ENCODE measurements at places on chromosomes 2 and 18.

- no peak for DNase-seq
Observed at GRCh38 chr2:166372046-166372445, 3.7 kb downstream of the SCN9A start.

- peak; percentile 99 for DNase-seq
Observed at GRCh38 chr2:160224060-160224459, 24.0 kb upstream of the ITGB6 start.

- DNase-seq = no peak
Observed at GRCh38 chr2:157980020-157980419, 103.9 kb upstream of the ACVR1 start.

DNA sequence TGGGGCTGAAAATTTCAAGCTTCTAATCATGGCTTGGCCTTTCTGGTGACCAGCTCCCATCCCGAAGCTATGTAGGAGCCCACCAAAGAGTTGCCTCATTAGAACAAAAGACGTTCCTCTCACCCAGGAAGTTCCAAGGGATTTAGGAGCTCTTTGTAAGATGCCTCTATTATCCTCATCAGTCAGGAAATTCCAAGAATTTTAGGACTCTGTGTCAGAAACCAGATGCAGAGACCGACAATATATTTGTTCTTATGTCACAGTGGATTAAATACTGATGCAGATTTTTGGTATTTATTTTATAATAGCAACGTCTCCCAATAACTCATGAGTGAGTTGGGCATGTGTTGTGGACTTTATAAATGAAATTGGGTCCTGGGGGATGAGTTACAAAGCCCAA lies 91.8 kb upstream of the SKOR2 start:
- no peak for DNase-seq

DNA sequence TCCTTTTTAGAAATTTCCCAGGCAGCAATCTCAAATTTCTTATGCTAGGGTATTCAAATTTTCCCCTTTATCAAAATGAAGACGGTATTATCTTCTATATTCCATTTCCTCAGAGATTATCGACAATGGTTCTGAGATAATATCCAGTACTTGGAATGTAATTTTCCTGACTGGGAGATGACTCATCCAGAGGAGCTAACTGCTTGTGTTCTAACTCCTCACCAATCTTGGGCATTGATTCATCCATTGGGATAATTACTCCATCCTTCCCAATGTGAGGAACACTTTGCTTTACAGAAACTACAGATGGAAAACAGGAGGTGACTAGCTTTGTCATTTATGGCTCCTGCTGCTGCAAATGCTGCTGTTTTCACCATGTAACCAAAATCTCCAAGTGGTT lies 239.4 kb upstream of the LYPD1 start:
- no peak for DNase-seq

GRCh38 chr18:37985126-37985525 lies 419.5 kb upstream of the CELF4 start:
- DNase-seq = no peak

DNA sequence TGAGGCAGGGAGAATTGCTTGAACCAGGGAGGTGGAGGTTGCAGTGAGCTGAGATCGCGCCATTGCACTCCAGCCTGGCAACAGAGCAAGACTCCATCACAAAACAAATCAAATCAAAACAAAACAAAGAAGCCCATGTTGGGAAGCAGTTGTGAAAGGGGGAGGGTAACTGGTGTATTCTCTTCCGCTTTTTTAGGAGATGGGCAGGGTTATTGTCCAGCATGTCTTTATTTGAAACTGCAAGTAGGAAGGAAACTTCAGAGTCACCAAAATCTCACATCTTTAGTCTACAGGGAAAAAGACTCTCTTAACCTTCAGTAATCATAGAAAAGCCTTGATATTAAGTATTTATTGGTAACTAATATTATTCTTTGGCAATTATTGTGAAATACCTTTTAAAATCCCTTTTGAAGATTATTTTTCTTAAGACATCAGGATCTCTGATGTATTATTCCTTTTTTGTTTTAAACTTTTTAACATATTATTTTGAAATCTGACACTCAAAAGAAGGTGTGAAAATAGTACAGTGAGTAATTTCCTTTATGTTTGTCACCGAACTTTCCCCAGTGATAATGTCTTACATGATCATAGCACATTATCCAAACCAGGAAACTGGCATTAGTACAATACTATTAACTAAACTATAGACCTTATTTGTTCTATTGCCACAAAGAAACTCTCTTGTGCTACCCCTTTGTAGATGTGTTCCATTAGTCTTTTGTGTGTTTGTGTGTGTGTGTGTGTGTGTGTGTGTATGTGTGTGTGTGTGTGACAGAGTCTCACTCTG lies 84.3 kb upstream of the LTBP1 start:
- DNase-seq = no peak

GRCh38 chr2:158266111-158266510 lies 164.4 kb downstream of the UPP2 start:
- DNase-seq = no peak

- DNase-seq = peak; percentile 19
Observed at GRCh38 chr2:148794558-148794957, 80.5 kb upstream of the KIF5C start.

- no peak for DNase-seq
Observed at GRCh38 chr2:20652141-20652540, 1.2 kb upstream of the HS1BP3 start.

- DNase-seq = no peak
Observed at GRCh38 chr2:28588292-28588670, 92.4 kb downstream of the PLB1 start.

DNA sequence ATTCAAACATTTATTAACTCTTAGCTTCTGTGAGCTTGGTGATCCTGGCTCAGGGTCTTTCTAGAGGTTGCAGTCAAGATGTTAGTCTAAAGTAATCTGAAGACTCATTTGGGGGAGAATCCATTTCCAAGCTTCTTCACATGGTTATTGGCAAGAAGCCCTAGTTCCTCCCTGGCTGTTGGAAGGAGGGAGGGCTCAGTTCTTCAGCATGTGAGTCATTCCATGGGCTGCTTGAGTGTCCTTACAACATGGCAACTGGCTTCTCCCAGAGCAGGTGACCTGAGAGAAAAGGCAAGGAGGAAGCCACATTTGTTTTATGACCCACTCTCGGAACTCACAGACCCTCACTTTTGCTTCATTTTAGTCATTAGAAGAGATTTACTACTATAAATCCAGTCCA lies 10.6 kb upstream of the C2orf74 start:
- DNase-seq = peak; percentile 25

DNA sequence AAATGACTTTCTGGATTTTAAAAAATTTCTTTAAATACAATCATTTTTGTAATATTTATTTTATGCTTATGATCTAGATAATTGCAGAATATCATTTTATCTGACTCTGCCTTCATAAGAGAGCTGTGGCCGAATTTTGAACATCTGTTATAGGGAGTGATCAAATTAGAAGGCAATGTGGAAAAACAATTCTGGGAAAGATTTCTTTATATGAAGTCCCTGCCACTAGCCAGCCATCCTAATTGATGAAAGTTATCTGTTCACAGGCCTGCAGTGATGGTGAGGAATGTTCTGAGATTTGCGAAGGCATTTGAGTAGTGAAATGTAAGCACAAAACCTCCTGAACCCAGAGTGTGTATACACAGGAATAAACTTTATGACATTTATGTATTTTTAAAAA lies 79.5 kb downstream of the ITGA4 start:
- no peak for DNase-seq

DNA sequence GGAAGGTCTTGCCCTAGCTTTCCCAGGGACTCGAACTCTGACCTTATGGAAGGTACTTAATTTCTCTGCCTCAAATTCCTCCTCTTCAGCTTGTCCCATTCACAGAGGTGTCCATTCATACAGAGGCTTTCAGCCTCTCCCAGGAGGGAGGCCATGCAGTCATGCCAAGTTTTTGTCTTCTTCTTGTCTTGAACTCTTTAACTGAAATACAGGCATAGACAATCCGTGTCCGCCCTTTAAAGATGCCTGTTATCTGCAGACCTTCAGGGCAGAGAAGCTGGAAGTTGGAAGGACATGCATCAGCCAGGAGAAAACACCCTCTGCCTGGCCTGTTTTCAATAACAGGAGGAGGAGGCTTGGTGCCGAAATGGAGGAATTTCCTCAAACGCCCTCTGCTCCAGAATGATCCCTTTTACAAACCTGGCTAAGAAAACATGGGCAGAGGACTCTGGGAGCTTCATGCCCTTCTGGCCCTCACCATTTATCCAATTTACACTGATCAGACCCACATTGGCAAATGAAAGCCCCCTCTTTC lies 308.3 kb downstream of the MYCN start:
- no peak for DNase-seq

GRCh38 chr2:18356676-18357075 lies 203.8 kb downstream of the RDH14 start:
- DNase-seq = peak; percentile 38

GRCh38 chr2:107064750-107065149 lies 178.8 kb upstream of the ST6GAL2 start:
- no peak for DNase-seq

DNA sequence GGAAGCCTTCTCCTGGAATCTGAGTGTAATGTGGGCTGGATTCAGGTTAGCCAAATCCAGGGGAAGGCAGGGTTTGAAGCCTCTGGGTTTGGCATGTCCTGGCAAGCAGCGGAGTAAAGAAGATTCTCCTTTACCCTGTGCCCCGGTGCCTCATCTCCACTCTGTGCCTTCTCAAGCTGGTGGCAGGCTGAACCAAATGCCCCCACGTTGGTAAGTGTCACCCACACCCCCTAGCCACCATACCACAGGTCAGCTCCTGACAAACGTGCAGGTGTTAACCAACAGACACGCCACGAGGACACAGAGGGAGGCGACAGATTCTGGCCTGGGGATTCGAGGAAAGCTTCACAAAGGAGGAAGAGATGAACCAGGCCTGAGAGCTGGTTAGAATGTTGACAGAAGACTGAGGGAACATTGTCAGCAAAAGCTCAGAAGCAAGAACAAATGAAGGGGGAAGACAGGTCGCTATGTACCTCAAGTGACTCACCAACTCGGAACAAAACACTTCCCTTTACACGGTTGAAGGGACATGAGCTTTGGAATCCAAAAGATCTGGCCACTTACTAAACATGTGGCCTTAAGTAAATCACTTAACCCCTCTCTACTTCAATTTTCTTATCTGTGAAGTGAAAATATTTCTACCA lies 85.2 kb upstream of the LCLAT1 start:
- DNase-seq = peak; percentile 29

- no peak for DNase-seq
Observed at GRCh38 chr2:8490166-8490721, 191.6 kb upstream of the ID2 start.

- DNase-seq = peak; percentile 42
Observed at GRCh38 chr2:226794751-226795171, 4.9 kb downstream of the IRS1 start.

- DNase-seq = no peak
Observed at GRCh38 chr18:25813110-25813509, 277.3 kb downstream of the SS18 start.

GRCh38 chr2:182952741-182953450 lies 85.4 kb downstream of the NCKAP1 start:
- DNase-seq = no peak

DNA sequence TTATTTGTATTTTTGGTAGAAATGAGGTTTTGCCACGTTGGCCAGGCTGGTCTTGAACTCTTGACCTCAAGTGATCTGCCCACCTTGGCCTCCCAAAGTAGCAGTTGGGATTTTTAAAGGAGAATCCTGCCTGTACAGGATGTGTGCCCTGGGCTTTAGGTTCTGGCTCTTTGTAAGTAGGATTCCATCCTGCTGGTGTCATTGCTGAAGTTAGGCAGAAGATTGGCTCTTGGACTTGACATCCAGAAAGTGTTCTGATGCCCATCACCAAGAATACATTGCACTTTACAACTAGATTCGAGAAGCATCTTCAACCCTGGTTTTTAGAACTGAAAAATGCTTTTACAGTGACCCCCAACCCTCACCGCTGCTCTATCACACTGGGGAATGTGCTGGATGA lies 4.4 kb upstream of the TWIST2 start:
- DNase-seq = no peak

GRCh38 chr2:96528006-96528699 lies 8.4 kb upstream of the ARID5A start:
- DNase-seq = no peak

GRCh38 chr2:202780514-202781021 lies 91.0 kb downstream of the ICA1L start:
- DNase-seq = peak; percentile 77

DNA sequence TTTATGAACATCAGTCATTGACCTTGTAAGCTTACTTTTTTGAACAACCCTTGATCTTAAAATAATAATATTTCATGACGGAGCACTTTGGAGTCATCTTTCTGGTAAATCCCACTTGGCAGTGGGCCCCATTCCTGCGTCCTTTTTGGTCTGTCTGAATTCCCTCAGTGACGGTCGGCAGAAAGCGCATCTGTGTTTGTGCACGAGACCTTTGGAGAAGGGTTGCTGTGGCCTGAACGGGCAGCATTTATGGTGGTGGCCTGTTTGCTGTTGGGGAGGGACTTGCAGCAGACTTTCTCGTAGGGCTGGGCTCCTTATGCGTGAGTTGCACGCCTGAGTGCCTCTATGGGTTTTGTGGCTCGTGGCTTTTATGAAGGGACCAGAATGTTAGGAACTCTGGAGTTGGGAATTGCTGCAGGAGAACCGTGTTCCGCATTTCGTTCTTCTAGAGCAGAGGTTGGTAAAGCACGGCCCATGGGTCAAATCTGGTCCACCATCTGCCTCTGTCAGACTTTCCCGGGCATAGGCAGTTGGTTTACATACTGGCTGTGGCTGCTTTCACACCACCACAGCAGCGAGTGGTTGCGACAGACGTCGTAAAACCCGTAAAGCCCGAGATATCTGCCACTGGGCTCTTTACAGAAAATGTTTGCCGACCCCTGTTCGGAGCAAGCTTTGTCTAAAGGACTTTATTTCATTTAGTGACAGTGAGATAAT lies 30.8 kb downstream of the LPIN1 start:
- no peak for DNase-seq

GRCh38 chr2:199994371-199994770 lies 39.0 kb downstream of the MAIP1 start:
- DNase-seq = no peak

GRCh38 chr2:196481324-196481697 lies 158.2 kb upstream of the CCDC150 start:
- no peak for DNase-seq

- no peak for DNase-seq
Observed at GRCh38 chr2:2325516-2325915, 5.6 kb downstream of the MYT1L start.

GRCh38 chr2:138125306-138126288 lies 161.3 kb downstream of the HNMT start:
- DNase-seq = no peak

DNA sequence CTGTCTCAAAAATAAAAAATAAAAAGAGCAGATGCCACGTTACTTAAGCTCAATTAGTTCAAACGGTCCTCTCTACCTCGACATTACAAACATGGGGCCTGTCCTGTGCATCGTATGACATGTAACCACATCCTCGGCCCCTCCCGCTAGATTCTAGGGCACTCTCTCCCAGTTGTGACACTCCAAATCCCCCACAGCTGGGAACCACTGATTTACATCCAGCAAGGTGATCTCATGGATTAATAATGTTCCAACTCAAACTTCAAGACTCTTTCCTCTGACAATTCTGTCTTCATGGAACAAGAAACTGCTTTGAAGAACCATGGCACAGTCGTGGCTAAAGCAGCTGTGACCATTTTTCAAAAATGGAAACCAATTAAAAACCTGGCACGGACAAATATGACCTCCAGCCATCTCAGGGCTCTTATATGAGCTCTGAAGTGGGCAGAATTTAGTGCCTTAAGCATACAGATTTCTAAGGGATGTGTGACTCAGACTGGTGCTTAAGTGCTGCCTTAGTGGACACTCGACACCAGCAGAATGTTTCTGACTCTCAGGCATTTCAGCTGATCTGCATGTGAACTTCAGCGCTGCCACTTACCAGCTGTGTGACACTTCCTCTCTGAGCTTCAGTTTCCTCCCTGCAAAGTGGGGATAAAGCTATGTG lies 31.7 kb upstream of the ASAP2 start:
- DNase-seq = peak; percentile 44

Measured in ACHN (cell line).